Activated naive CD8-positive, alpha-beta T cell treated with anti-CD3 and anti-CD28 coated beads, Interleukin-2, amount 10 ng/mL, durations not matched to agents 7 days and 5 days (primary cell): ENCODE measurements at places on chromosomes 6 and 20. TPM values are rescaled to one million over a fixed set of nuclear protein-coding genes. Genes with fewer than 3 reads are reported as not detected.

Gene B3GAT2
- total RNA-seq: not detected

GRCh38 chr20:38205001-38205400, 39.9 kb upstream of the TGM2 start:
- no peak for DNase-seq

Gene C20orf173
- not detected for total RNA-seq

Gene FAM83C
- not detected for total RNA-seq

DNA sequence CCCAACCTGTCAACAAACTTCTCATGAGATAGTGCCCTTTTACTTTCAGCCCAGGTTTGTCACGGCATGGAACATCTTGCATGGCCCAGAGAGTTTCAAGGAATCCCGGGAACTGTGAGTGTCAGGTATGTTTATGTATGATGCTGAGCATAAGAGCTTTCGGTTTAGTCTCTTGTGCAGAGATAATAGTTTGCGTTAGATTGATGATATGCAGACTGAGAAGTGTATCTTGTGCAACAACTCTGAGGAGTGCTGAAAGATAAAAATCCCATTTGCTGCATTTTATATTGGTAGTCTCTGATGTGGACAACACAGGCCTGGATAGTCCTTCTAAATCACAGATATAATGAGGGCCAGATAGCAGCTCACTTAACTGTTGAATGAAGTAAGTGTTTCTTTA, 99.0 kb downstream of the TBX18 start:
- DNase-seq: no peak

GRCh38 chr6:167238146-167238693, 52.9 kb upstream of the UNC93A start:
- no peak for DNase-seq

Gene LHFPL5
- total RNA-seq: not detected

DNA sequence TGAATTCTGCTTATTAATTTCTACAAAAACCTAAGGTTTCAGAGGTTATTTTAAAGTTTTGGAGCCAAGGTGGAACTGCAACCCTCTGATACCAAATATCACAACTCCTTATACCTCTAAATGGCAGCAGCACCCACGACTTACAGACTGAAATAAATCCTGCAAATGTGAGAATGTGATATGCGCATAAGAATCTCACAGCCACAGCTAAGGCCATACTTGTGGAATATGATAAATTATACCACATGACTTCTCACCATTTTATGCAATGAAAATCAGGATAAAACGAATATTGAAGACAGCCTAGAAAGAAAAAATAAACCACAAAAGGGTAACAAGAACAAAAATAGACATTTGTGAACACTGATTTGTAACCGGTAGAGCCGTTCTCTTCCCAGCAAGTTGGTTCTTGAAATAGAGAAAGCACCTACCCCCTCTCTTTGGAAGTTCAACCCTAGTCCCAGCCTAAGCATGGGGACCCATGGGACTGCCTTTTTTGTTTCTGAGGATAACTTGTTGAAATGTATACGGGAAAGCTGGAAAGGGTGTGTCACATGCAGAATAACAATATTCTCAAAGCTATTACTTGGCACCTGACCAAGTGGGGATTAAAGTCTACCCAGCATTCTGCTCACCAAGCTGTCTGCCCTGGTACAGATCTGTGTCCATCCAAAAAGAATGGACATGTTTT, 47.1 kb upstream of the MCM9 start:
- DNase-seq: no peak

GRCh38 chr20:19947611-19948264, 69.4 kb upstream of the NAA20 start:
- DNase-seq: no peak

Gene SLC22A3
- not detected for total RNA-seq

Gene FAM83B
- total RNA-seq: not detected
